ENCODE measurements at places on chromosomes 5 and 9.

GRCh38 chr5:145743396-145744061 is 91.6 kb downstream of the PRELID2 start:
- no peak for DNase-seq

DNA sequence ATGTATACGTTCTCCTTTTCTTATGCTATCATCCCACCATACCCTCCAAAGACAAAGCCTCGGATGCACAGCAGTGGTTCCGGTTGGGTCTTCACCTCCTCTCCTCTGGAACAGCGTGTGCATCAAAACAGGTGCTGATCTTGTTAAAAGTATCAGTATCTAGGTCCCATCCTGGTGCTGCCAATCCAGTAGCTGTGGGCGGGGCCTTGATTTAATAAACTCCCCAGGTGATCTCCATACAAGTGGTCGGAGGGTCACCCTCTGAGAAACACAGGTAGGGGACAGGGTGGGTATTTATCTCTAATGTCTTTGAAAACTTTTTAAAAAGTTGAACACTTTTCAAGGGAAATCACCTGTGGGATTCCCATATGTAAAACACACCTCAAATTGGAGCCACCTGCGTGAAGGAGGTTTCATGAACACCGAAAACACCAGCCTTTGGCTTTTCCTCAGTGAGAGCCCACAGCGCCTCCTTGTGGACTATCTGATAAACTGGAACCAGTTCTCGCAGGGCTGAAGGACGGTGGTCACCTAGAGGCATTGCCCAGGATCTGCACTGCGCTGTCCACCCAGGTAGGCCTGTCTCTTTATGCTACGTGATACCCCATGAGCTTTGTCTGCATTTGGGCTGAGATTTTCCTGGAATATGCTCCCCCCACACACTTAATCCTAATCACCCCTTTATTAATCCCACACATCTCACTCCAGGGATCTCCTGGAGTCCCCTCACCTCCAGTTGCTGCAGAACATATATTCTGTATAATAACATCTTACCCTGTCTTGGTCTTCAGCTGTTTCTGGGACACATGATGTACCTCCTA is 80.5 kb upstream of the EPB41L4B start:
- DNase-seq = no peak

DNA sequence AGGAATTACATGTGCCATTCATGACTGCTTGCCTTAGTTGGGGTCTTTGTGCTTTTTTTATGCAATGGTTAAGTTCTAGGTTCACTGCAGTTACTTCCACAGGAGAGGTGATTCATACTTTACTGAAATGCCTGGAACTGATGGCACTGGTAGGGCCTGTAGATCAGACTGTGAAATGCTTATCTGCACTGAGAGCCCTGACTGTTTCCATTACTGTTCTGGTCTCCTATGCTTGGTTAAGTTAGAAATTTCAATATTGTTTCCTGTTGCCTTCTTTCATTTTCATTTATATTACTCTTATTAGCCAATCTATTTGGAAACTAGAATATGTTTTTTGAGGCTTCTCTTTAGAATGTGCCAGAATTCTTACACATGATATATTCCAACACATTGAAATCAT is 484.1 kb upstream of the SEMA6A start:
- no peak for DNase-seq

GRCh38 chr9:22913026-22913425 is 466.4 kb downstream of the DMRTA1 start:
- DNase-seq = no peak

DNA sequence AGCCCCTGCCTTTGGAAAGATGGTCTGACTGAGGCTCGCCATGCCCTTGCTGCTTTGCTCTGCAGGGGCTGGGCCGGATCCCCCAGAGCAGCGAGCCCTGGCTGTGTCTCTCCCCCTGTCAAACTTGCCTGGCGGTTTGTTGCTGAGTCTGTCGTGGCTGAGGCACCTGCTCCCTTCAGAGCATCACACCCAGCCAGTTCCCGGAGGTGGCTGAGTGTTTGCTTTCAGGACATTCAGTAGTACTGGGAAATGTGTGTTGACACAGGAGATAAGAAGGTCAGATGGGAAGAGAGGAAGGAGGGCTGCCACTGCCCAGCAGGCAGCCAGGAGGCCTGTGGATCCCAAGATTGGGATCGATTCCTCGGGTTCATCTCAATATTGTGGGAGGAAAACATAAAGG is 62.9 kb downstream of the GADD45G start:
- DNase-seq = no peak

DNA sequence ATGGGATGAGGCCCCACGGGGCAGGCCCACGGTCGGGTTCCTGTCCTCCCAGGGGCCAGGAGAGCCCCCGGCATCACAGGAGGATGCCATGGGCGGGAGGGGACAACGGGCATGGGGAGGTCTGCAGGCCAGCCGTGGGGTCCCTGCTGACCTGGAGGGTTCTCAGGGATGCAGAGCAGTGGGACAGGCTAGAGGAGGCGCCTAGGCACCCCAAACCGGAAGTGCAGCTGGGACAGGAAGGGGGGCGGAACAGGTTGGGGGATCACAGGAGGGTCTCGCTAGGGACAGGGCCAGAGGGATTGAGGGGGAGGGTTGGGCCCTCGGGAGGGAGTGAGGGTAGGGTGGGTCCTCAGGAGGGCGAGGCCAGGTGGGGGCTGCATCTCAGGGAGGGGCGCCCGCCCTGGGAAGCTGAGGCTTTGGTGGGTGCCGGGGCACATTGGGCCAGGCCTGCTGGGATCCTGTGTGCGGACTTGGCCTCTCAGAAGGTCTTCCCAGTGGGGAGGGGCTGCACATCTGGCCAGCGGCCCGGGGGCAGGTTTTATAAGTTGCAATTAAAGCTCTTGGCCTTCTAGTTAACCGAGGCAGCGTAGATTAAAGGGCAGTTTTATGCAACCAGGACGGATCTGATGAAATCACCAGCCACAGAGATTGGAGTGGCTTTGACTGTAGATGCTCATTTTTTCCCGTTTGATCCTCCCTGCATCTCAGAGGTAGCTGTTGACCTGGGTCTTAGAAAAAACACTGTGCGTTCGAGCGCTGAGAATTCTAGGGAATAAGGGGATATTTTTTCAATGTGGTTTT is 20.1 kb downstream of the NKD2 start:
- DNase-seq = no peak

DNA sequence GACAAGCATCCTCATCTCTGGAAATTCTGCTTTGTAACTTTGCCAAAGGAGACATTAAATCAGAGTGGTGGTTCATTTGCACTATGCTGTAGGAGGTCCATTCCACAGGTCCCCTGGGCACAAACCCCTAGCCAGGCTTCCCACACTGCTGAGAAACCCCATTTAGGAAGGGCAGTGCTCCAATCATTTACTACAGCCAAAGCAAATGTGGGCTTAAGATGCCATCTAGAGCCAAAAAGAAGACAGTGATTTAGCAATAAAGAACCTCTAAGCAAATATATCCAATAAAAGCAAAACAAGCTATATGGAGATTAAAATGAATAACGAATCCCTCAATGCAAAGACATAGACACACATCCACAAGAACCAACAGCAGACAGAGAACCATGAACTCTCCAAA is 129.0 kb upstream of the ALDH1B1 start:
- DNase-seq = no peak

- no peak for DNase-seq
Measured at GRCh38 chr9:131963072-131964030, 116.3 kb downstream of the MED27 start.

DNA sequence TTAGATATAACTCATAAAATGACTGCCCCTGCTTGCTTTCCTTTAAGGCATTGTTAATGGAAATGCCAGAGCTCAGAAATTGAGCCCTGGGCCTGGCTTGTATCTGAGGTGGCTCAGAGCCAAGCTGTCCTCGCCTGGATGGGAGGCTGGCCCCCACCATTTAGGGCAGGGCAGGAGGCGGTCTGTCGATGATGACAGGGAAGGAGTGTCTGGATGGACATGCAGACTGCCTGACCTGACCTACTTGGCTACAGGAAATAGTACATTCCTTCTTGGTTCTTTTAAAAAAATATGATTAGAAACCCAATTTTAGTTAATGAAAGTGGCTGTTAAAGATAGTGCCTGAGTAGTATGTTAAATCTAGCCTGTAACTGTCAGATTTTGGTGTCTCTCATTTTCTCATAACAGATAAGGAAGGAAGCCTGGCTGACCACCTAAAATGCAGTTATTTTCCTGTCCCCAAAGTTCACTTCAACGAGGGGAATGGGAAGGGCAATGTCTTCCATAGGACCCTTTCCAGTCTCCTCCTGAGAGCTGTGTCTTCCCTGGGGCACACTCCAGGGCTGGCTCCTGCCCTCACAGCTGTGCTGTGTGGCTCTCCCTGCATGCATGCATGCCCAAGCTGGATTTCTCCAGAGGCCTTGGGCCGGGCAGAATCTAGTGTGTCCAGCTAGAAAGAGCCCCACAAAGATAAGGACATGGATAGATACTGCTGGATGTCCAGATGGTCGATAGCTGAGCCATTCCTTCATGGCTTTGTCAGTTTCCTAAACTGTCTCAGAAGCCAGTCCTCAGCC is 42.3 kb downstream of the MACROH2A1 start:
- DNase-seq = no peak

DNA sequence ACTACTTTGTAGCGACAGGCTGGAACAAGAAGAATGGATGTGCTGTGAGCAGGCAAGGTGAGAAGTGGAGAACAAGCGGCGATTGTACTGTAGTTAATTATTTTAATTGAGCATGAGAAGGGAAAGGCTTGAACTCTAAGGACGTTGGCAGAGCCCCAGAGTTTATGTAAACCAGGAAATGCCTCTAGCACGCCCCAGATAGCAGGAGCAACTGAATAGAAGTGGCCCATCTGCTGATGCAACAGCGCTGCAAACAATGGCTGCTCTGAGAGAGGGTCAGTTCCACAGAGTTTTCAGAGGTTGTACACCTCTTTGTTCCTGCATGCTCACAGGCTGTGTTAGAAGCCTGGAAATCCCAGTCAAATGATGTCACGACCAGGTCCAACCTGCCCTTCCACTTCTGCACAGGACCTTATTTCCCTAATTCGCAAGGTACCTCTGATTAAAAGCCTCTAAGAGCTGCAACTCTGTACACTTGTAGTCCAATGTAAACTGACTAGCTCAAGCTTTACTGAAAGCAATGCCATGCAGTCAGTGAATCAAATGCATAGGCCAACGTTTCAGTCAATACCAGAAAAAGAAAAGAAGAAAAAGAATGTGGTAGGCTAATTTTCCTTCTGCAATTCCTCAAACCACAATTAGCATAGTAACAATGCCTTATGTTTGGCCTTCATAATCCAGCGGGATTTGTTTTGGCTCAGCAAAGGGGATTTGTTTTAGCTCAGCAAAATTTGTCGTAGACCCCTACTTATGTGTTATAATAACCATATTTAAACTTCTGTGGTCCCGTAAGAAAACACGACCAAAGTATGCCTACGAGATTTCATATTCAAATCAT is 119.6 kb upstream of the RETREG1 start:
- DNase-seq = no peak

DNA sequence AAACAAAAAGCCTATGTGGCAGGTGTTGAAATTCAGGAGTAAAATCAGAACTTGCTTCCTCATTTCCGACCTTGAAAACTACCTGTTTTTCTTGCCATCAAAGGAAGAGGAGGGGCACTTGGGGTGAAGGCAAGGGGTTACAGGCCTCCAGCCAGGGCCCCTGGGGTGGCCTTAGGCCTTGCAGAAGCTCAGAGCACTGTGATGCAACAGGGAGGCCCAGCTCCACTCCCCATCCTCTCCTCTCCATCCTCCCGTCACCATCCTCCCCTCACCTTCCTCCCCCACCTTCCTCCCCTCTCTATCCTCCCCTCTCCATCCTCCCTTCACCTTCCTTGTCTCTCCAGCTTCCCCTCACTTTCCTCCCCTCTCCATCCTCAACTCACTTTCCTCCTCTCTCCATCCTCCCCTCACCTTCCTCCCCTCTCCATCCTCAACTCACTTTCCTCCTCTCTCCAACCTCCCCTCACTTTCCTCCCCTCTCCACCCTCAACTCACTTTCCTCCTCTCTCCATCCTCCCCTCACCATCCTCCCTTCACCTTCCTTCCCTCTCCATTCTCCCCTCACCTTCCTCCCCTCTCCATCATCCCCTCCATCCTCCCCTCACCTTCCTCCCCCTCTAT is 111.6 kb downstream of the WNK2 start:
- no peak for DNase-seq

DNA sequence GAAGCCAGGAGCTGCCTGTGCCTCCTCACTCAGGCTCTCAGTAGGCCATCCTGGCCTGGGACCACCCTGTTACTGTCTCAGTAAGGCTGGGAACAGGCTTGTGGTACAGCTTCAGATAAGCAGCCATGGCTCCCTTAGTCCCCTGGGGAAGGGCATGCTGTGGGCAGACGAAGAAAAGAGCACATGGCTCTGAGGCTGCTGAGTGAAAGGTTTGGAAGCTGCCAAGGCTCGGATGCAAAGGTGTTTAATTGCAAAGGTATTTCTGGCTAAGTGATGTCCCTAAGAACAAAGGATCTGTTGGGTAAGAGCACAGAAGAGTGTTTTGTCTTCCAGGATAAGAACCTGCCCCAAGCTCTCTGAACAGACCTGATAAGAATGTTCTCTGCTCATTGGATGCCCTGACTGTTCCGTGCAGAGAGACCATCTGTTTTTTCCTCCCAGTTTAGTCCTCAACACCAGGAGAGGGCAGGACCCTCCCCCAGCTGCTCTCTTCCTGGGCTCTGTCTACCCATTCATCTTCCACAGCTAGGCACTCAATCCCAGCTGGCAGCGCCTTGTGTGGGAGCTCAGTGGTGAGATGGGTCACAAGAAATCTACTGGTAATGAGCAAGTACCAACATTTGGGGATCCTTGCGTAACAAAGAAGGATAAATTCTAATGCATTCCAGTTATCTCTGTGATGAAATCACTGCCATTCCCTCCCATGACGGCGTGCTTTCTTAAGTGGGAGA is 17.7 kb downstream of the ANGPTL2 start:
- DNase-seq = no peak

GRCh38 chr9:25284365-25284764 is 393.9 kb downstream of the TUSC1 start:
- DNase-seq = no peak

DNA sequence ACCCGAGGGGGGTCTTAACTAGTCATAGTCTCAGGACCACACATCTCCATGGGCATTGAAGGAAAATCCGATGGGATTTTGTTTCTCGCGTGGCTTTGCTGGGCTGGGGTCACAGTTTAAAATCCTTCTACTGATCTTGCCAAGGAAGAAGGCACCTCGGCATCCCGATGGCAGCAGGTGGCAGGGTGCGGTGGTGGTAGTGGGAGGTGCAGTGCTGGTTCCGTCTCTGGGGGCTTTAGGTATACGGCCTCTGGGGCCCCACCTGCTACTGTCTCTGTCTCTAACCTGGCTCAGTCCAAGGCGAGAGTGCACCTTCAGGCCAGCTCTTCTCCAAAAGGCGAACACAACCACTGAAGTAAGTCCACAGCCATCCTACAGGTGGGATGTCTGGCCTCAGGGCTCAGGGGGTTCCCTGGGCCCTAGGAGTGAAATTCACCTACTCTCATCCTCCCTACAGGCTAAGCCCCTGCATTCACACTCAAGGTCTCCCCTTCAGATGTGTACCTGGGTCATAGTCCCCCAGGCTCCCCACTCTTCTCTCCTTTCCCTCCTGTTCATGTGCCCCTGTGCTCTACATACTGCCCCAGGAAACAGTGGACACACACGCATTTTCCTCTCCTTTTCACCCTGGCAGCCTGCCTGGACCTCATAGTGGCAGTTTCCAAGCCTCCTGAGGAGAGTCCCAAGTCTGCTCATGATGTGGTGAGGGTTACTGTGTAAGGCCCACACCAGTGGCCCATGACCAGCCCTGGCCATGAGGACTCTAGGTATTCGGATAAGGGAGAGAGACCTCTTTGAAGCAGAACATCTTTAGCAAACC is 736 bp upstream of the FCN2 start:
- no peak for DNase-seq

- no peak for DNase-seq
Measured at GRCh38 chr5:90878549-90879196, 320.1 kb downstream of the ADGRV1 start.

GRCh38 chr5:72347801-72348308 is 27.7 kb downstream of the PTCD2 start:
- DNase-seq = peak; percentile 20

GRCh38 chr5:65651144-65651543 is 26.3 kb downstream of the SHLD3 start:
- DNase-seq = no peak

Data from stimulated activated CD4-positive, alpha-beta T cell treated with anti-CD3 and anti-CD28 coated beads, Interleukin-12 subunit alpha, Interleukin-12 subunit beta, amount 100 ng/mL, for 48 hours (primary cell).